ENCODE measurements at places on chromosomes 1 and 21. TPM values are rescaled to one million over a fixed set of nuclear protein-coding genes. Genes with fewer than 3 reads are reported as not detected.

DNA sequence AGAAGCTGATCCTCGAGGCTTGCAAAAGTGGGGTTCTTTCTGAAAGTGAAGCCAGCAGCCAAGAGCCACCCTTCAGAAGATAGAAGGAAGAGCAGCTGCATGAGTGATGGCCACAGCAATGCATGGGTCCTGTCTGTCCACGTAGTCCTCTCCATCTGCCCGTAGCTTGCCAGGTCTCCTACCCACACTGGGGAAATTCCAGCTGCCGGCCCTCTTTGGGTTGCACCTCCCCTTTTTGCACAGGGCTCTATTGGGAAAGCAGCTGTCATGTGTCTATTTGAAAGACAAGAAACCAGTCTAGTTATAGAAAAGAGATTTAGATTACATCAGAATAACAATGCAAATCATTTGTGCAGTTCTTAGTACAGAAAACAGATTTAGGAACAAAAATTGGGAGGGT is 204.4 kb downstream of the GIPC2 start:
- peak; percentile 68 for DNase-seq

The PGBD5 gene
- total RNA-seq, result 0.10 TPM

GRCh38 chr21:44525391-44526095 is 14.5 kb downstream of the KRTAP10-1 start:
- no peak for DNase-seq

- DNase-seq, result no peak
Observed at GRCh38 chr1:41559331-41559730, 74.8 kb upstream of the EDN2 start.

DNA sequence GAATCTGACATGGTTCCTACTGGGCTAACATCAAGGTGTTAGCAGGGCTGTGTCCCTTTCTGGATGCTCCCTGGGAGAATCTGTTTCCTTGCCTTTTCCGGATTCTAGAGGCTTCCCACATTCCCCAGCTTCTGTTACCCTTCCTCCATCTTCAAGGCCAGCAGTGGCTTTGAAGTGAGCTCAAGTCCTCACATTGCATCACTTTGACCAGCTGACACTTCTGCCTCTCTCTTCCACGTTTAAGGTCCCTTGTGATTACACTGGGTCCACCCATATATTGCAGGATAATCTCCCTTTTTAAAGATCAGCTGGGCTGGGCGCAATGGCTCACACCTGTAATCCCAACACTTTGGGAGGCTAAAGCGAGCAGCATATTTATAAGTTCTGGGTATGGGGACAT is 33.1 kb downstream of the CNST start:
- no peak for DNase-seq

DNA sequence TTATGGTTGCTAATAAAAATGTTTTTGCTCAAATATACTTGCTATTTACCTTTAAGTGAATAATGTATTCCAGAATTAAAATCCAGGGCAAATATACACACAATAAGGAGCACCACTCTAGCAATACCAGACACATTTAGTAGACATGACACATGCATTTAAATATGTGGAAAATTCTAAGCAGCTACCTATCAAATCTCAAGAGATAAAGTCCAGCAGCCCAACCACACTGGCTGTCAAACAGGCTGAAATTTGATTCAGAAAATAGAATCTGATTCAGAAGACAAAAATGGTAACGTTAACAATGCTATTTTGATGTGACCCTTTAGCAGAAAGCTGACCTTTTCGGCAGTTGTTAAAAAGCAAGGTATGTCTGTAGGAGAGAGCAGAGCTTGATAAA is 42.3 kb downstream of the PLEKHO1 start:
- DNase-seq, result peak; percentile 46

The HAO2 gene
- not detected for total RNA-seq

The RAB4A gene
- total RNA-seq, result 22.5 TPM

DNA sequence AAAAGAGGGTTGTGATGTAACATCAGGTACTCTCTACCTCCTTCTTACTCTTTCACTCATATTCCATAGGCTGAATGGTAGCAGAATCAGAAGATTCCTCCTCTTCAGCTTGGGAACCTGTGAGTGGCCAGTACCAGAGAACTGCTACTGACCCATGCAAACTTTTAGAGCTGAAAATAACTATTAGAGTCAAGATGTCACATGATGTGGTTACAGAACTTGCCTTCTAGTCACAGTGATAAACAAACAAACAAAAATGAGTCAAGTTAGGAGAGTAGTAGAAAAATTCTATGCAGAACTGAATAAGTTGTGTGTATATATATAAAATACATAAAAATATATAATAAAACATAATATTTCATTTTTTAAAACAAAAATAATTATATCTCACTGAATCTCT is 47.6 kb upstream of the RGS1 start:
- no peak for DNase-seq

DNA sequence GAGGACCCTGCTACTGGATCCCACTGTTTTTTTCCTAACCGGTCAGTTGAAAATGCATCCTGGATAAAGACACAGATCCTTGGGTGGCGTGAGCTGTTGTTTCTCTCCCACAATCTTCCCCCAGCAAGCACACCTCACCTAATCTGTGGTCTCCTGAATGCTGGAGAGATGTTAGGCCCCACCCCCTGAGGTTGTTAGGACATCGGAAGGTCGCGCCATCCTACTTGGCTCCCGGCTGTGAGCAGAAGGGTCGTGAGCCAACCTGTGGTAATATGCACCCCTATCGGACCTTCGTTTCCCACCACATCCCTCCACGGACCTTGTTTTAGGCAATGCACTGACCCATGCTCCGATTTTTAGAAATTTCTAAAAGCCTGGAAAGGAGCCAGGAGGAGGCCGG is 89.9 kb upstream of the IPO9 start:
- DNase-seq, result no peak

The AKR7A3 gene
- 0.84 TPM for total RNA-seq

DNA sequence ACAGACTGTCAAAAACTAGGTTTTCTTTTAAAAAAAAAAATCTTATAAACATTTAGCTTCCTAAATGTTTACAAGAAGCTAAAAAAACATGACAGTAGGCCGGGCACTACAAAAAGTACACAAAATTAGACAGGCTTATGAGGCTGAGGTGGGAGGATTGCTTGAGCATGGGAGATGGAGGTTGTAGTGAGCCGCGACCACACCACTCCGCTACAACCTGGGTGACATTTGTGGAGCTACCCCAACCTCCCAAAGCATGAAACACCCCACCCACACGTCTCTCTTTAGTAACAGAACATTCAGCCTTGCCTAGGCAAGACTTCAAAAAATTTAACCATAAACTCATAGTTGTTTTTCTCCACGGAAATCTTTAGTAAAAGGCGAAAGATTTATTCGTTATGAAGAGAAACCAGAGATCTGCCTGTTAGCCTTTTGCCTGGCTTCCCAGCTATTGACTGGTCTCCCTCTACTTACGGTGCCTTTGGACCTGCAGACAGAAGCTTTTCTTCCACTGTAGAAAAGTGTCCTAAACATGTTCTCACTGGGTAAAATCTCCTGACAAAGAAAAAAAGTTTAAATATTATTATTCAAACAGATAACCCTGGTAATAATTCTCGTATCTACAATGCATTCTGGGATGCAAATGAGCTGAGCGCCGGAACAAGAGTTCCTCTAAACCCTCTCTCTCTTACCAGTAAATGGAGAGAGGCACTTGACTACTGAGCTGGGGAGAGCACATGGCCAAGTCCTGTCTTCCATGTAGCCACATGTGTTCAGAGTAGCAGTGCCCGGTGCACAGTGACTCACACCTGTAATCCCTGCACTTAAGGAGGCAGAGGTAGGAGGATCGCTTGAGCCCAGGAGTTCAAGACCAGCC is 9.2 kb downstream of the RNU5D-1 start:
- peak; percentile 99 for DNase-seq

- no peak for DNase-seq
Observed at GRCh38 chr1:2380816-2381591, 10.3 kb downstream of the MORN1 start.

DNA sequence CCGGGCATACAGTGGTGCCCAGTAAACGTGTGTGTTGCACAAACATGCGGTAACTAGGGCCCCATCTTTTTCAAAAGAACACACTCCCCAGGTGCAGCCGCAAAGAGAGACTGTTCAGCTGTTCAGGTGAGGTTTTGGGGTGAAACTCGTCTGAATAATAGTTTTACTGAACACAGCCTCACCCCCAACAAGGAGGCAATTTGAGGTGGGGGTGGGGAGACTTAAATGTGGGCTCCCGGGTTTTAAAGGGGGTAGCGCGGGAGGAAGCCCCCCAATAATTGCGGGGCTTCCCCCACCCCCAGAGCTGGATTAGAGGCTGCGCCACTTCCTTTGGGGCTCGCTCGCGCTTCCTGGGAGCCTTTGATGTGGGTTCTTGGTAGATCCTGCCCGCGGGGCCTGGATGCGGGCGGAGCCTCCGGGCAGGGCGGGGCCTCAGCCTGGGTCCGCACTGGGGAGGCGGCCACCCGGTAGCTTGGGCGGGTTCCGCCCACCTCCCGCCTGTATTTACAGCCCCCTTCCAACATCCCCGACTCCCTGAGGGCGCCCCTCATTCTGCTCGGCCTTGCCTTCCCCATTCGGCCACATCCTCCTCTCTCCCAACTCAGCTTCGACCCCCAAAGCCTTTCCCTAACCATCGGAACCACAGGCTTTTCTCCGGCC is 6.4 kb upstream of the EPHA2 start:
- DNase-seq, result no peak

GRCh38 chr1:226580625-226581270 is 32.2 kb downstream of the STUM start:
- DNase-seq, result no peak

DNA sequence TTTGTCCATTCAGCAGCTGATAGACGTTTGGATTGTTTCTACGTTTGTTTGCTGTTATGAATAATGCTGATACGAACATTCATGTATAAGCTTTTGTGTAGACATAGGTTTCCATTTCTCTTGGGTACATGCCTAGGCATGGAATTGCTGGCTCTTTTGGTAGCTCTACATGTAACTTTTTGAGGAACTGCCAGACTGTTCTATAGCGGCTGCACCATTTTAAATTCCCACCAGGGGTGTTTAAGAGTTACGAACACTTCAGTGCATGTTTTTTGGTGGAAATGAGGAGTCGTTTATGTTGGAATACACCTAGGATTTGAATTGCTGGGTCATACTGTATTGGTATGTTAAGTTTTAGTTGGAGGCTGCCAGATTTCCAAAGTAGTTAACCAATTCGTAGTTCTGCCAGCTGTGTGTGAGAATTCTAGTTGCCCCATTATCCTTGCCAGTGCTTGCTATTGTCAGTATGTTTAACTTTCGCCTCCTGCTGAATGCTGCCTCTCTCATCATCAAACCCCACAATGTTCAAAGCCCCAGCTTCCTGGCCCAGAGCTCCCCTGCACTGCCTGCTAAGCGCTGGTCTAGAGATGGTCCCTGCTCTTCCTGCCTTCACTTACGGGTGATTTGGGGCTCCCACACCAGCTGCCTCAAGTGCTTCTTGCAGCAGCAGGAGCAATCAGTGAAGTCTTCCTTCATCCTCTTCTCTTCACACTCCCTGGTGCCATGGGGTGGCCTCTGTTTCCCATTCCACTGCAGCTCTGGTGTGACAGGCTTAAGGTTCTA is 81.0 kb downstream of the MAN1C1 start:
- no peak for DNase-seq

DNA sequence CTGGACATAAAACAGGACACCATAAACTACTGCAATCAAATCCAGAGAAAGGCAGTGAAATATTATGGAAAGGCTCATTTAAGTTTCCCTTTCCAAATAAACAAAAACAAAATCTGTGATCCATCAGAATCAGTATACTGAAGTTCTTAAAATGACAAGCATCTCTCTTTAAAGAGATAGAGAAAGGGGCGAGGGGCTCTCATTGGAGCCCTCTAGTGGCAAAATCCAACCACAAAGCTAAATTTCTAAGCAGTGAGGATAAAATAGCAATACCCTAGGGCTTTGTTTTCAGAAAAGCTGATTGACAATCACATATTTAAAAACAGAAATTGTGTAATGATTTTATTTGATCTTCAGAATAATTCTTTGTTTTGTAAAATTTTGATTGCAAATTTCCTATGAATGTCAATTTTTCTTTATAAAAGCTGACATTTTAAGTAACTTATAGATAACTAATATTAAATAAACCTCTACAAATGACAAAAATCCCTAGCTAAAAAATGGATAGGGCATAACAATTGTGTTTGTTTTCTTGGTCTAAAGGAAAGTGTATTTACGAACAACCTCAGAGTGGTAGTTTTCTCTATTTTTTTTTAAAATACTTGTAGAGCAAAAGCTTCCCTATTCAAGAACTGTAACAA is 138.2 kb downstream of the COL24A1 start:
- peak; percentile 28 for DNase-seq

GRCh38 chr1:36565576-36566501 is 83.1 kb upstream of the CSF3R start:
- no peak for DNase-seq

Measured in RPMI7951 (cell line).